ENCODE measurements at places on chromosomes 2 and 18.

- DNase-seq: no peak
These were observed 12.4 kb downstream of the DYM start for GRCh38 chr18:49447810-49448745.

DNA sequence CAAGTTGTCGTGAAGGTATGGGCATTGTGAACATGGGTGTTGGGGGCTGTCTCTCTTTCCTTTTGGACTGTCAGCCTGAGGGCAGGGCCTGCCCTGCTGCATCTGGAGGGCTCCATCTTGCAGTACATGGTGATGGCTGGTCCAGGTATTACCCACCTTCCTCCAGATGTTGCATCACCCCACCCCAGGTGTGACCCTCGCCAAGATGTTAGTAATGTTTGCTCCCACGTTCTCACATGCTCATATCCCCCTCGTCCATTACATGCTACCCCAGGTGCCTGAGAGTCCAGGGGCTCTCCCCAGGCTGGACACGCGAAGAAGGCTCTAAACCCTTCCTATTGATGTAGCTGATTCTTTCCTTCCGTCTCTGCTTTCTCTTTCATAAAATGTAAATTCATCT lies 13.9 kb downstream of the ZAP70 start:
- DNase-seq: no peak

DNA sequence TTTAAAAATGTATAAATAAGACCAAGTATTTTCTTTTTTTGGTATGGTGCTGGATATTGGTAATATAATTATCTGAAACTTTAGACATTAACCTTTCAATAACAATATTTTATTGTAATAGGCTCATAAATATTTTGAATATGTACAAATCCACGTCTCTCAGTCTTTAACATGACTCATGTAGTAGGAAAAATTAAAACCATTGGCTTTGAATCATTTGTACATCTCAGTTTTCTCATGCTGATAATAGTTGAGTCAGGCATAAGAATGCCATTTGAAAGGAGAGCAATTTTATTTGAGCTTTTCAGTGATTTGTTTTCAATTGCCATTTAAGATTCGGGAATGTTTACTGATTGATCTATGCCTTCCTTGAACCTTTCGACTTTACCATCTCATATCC lies 364.8 kb downstream of the TGIF1 start:
- DNase-seq: no peak

DNA sequence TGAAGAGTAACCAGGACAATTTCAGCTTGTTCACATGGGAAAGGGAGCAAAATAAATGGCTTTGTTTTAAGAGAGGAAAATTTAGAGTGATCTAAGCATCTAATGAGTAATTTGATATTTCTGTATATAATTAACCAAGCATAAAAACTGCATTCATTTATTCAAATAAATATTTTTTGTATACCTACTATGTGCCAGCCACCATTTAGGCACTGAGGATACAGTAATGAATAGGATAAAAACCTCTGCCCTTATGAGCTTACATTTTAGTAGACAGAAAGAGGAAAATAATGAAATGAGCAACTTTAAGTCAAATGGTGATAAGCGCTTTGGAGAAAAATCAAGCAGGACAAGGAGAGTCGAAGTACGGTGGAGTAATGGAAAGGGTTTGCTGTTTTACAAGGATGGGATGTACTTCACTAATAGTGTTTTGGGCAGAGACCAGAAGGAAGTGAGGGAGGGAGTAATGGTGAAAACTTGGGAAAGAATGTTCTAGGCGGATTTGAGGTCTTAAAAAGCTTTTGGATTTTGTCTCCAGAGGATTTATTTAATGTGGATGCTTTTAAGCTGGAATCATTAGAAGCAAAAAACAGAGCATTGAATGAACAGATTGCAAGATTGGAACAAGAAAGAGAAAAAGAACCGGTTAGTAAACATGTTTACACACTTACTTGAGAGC lies 17.4 kb downstream of the NDC80 start:
- DNase-seq: no peak

DNA sequence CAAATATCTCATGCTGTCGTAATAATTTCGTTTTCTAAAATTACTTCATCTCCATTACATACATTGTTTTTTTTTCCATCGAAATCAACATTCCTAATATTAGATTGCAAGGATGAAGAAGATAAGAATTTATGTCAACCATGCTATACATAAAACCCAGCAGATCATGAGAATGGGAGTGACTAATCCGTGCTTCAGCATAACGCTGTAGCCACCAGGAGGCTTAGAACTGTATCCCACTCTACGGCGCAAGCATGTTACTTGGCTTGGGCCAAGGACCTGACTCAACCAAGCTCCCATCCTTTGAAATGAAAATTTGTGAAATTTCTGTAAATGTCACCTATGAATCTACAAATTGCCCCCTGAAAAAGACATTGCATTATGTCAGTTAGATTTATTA lies 392.5 kb downstream of the FIGN start:
- no peak for DNase-seq

DNA sequence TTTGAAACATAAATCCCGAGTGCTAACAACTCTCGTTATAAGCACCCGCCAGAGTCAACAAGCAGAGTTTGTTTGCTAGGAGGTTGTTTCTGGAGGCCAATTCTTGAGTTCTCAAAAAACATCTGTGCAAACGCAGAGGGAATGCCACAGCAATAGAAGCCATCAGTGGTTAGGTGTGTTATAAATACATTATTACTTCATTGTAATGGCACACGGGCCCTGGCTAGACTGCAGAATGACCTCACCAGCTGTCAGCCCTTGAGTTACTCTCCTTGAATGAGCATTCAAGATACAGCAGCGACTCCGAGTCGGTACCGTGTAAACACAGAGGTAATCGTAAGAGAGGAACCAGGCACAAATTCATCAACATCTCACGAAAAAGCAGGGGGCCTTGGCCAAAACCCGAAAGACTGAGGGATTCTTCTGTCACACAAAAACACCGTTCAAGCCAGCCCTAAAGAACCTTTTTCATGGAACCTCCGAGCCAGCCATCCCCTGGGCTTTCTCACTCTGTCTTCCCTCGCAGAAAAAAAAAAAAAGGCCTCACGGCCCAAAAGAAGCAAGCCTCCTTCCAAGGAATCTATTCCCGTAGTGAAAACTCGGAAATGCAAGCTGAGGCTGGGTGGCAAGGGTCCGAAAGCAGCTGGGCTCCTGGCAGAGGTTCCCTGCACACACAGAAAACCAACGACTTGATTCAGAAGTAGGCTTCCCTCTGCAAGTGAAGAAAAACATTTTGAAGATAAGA lies 133.7 kb upstream of the MEIS1 start:
- DNase-seq: no peak

GRCh38 chr18:43265465-43265864 lies 11.8 kb downstream of the SYT4 start:
- no peak for DNase-seq

GRCh38 chr2:239409976-239410375 lies 9.2 kb upstream of the HDAC4 start:
- no peak for DNase-seq

DNA sequence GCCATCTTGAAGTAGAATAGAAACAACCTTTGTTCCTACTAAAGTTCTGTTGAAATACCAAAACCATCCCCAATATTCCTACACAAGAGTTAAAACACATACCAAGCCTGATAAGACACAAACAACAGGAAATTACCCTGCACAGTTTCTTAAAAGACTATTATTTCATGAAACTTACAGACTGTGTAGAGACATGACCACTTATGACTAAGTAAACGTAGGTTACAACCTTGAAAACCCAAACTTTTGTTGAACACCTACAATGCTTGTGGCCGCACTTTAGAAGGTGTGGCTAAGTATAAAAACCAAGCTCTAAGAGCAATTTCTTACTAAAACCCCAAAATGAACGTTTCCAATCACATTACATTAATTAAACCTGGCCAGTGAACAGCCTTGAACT lies 2.0 kb downstream of the SMAD2 start:
- no peak for DNase-seq

DNA sequence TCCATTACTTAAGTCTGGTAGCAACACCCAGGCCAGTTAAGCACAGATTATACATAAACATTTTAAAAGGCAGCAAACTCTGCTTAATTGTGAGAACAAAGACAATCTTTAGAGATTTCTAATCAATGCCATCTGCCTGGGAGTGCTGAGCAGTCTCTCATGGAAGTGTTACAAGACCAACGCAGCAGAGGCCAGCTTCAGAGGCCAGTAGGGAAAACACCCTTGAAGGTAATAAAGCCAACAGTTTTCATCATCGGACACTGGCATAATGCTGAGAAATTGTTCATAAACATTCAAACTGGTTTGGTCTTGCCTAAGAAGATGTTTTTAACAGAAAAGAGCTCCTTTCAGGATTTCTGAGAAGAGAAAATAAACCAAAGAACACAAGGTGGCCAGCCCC lies 35.0 kb downstream of the EPB41L3 start:
- DNase-seq: no peak

DNA sequence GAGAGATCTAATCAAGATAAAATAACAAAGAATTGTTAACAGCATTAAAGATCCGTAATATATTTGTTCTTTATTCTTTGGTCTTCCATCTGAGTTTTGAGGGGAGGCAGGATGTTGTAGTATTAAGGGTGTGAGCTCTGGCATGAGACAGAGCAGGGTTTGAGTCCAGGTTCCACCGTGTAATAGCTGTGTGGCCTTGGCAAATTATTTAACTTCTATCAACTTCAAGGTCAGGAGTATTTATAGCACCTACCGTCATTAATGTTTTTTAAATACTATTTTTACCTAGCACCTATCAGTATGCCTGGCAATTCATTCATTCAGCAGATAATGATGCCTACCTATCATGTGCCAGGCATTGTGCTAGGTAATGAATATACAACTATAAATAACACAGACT lies 180.1 kb upstream of the NABP1 start:
- DNase-seq: no peak

GRCh38 chr2:26668856-26669750 lies 23.4 kb upstream of the KCNK3 start:
- DNase-seq: no peak

DNA sequence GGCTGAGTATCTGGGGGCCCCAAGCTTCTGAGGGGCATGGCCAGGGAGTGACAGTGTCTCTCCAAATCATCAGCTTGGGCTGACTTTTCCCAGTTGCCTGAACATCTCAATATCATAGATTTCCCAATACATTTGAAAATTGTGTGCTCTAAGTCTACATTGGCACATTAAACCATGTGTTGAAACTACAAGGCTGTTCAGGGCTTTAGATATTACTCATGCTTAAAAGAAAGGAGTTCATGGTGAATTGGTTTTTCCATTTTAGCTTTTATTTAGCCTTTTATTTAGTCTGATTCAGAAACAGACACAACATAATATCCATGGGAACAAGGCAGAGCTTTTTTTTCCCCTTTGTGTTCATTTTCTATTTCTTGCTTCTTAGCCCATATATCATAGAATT lies 49.9 kb upstream of the GALR1 start:
- no peak for DNase-seq

- no peak for DNase-seq
These were observed 21.1 kb upstream of the CHMP3 start for GRCh38 chr2:86584151-86584913.

GRCh38 chr2:101758001-101758400 lies 60.5 kb downstream of the MAP4K4 start:
- DNase-seq: no peak

- DNase-seq: no peak
These were observed 110.9 kb downstream of the RNF144A start for GRCh38 chr2:7027956-7028655.

DNA sequence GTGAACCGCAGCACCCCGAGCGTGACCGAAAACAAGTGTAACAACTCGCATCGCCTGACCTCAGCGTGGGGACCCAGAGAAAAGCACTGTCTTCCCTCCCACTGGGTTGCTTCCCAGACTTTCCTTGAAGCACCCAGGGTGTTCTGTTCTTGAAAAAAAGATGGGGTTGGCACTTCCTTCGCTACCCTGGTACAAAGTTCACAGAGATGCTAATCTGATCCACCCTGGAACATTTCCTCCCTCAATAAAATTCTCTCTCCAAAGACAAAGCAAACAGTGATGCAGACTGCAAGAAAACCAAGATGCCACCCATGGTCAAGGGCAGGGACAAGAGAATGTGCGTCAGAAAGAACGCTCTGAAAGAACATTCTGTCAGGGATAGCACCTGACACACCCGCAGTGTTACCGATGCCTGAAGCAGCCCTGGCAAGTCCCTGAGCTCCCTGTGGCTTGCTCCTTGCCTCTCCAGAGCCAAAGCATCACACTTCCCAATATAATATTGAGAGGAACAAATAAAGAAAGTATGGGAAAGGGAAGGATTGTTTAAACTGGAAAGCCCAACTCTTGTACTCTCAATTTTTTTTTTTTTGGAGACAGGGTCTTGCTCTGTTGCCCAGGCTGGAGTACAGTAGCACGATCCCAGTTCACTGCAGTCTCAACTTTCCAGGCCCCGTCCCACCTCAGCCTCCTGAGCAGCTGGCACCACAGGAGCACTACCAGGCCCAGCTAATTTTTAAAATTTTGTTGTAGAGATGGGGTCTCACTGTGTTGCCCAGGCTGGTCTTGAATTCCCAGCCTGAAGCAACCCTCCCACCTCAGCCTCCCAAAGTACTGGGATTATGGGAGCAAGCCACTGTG lies 70.7 kb downstream of the TBC1D8 start:
- DNase-seq: no peak

- no peak for DNase-seq
These were observed 888.8 kb downstream of the CNTNAP5 start for GRCh38 chr2:124913868-124914267.

DNA sequence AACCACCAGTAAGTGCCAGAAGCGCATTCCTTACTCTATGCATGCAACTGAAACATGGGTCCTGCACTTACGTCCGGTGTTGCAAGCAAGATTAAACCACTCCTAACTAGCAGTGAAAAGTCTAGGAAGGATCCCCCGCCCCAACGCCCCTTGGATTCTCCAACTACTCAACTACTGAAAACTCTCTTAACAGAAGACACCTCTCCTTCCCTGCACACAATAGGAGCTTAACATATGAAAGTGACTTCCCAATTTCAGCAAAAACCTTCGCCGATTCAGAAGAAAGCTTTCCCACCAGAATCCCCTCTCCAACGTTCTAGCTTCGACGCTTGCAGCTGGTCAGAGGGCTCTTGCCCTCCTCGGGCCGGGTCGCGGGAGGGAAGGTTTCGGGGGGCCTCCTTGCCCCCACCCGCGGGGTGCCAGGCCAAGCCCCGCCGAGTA lies 578 bp downstream of the IWS1 start:
- DNase-seq: peak; percentile 38

- no peak for DNase-seq
These were observed 74.0 kb downstream of the MCFD2 start for GRCh38 chr2:46841621-46842020.

DNA sequence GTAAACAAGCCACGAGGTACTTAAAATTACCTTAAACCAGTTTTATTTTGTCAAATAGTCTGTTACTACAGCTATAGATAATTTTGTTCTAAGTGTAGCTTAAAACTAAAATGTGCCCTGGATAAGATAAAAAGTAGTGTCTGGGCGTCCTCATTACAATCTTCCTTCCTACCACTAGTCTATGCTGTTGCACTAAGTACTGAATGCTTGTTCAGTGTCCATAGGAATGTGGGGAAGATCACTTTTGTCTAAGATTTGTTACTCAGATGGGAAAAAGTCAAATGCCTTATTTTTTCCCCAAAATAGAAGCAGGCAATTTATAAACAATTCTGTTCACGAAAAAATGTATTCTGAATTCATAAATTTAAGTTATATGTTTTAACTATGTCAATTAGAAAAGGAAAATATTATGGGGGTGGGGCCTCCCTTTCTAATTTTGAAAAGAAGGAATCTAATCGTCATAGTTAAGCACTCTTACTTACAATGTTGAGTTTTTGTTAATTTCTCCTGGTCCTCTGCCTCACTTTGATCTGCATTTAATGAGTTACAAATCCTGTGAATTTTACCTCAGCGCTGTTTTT lies 140.4 kb upstream of the VRK2 start:
- DNase-seq: peak; percentile 28
